Sigmoid colon (tissue), 7 donors: ENCODE measurements at places on chromosomes 12 and 14. TPM values are rescaled to one million over a fixed set of nuclear protein-coding genes. Genes with fewer than 3 reads are reported as not detected.

DNA sequence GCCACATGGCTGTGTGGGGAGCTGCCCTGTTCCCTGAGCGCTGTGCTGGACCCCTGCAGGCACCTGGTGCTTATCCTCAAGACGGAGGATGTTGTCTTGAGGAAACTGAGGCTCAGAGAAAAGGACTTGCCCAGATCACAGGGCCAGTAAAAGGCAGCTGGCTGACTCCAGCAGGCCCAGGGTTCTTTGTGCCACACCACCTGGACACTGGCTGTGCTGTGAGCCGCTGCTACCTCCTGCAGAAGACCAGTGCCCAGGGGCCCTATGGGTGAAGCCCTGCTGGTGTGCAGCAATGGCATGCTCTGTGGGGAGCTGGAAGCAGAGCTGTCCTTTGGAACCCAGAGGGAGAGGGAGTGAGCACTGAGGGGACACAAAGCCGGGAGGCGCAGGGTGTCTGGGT lies 75.9 kb downstream of the DDX51 start:
- H3K36me3 ChIP-seq: peaks cover 28% of the 10 kb centered on the region
- no peaks in the 10 kb centered on the region for H3K27me3 ChIP-seq
- DNase-seq: no peak
- no peak overlapping the region for H3K27ac ChIP-seq

BMAL2 gene
- polyA plus RNA-seq: 2.4 TPM

DNA sequence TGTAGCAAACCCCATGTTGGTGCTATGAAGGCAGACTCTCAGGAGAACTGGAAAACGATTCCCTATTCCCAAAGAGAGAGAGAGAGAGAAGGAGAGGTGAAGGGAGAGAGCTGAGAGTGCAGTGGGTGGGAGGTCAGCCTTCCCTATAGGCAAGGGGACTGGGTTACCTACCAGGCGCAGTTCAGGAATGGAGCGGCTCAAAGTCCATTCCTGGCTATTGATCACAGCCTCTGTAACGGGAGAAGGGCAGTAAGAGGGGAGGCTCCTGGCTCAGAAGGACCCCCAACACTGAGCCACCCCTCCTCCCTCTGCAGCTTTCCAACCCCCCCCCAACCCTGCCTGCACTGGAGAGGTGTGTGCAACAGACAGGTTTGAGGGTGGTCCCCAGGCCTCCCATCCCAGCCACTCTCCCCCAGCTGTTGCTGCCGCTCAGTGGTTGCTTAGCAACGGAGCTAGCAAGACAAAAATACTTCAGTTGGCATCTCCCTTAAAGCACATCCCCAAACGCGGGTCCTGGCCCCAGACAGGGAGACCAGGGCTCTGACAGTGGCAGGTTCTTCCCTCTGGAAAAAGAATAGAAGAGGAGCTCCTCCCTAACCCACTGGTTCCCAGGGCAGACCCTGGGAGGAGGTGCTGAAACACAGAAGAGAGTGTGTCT lies 3.2 kb downstream of the AGAP2 start:
- no peak for DNase-seq
- H3K4me1 ChIP-seq: peaks cover 39% of the 10 kb centered on the region
- H3K36me3 ChIP-seq: no peaks in the 10 kb centered on the region
- peaks cover 93% of the 10 kb centered on the region for H3K27me3 ChIP-seq
- no peak overlapping the region for H3K4me3 ChIP-seq

DNA sequence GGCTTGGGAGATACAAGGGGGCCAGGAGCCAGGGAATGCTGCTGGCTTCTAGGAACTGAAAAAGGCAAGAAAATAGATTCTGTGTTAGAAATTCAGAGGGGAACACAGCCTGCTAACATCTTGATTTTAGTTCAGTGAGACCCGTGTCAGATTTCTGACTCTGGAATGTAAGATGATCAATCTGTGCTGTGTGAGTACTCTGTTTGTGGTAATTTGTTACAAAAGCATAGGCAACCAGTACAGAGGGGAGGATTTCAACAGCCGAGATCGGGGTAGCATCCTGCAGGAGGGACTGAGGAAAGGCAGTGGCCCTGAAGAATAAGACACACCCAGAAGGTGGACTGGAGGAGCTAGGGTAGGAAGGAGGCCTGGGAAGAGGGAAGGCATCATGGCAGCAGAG lies 410.0 kb upstream of the CCDC196 start:
- DNase-seq: no peak
- no peaks in the 10 kb centered on the region for H3K36me3 ChIP-seq
- H3K27me3 ChIP-seq: no peaks in the 10 kb centered on the region
- no peak overlapping the region for H3K4me3 ChIP-seq

GRCh38 chr12:108816652-108817335 lies 40.6 kb downstream of the SSH1 start:
- DNase-seq: no peak
- H3K27ac ChIP-seq: no peak overlapping the region
- peaks cover 25% of the 10 kb centered on the region for H3K4me1 ChIP-seq
- H3K36me3 ChIP-seq: peaks cover 56% of the 10 kb centered on the region
- H3K27me3 ChIP-seq: no peaks in the 10 kb centered on the region

DNA sequence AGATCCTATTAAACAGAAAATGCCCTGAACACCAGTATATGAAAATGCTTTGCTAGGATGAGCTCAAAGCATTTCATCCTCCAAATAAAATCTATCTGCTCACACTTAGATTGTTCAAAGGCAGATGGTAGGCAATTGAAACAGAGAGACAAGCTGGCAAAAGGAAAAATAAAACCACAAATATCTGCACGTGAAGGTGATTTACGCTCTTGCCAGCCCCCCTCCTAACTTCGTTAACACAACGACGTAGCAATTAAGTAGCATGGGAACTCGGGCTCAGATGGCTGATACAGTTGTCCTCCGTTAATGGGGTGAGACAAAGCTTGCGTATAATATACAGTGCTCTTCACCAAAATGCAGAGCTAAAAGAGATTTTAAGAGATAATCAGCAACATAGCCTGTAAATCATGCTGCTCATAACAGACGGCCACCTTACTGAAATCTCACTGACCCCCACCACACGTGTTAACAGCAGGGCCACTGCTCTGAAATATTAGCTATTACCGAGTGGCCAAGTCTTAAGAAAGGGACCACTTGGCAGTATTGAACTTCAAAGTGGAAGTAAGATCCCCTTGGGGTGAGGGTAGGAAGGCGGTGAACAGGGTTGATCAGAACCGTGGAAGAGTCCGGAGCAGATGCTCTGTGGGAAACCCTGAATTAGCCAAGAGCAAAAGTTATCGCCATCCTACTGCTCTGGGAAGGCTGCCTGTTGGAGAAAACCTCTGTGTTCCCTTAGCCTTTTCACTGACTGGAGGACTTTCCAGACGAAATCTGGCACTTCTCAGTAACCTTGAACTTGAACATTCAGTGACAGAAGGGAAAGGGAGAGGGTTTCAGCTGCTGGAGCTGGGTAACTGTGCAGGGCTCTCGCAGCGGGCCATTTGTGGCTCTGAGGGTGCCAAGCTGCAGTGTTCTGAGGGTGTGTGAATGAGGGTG lies 23.1 kb downstream of the ETV6 start:
- no peaks in the 10 kb centered on the region for H3K27me3 ChIP-seq
- H3K27ac ChIP-seq: peak overlapping the region; percentile 46
- DNase-seq: no peak
- H3K4me1 ChIP-seq: peaks cover 82% of the 10 kb centered on the region
- no peak overlapping the region for H3K4me3 ChIP-seq

DNA sequence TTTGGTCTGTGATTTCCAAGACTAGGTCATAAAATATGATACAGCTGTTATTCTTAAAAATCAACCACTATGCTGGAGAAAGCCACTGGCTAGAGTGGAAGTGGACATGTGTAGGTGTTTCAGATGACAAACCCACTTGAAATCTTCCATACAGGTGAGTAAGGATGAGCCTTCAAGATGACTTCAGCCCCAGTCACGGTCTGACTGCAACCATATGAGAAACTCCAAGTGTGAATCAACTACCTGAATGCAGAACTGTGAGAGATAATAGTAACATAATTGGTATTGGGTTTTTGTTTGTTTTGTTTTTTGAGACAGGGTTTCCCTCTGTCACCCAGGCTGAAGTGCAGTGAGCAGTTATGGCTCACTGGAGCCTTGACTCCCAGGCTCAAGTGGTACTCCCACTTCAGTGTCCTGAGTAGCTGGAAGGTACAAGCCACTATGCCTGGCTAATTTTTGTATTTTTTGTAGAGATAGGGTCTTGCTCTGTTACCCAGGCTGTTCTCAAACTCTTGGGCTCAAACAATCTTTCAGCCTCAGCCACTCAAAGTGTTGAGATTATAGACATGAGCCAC lies 273.3 kb upstream of the LRIG3 start:
- DNase-seq: no peak
- no peaks in the 10 kb centered on the region for H3K27me3 ChIP-seq
- H3K27ac ChIP-seq: no peak overlapping the region
- no peaks in the 10 kb centered on the region for H3K36me3 ChIP-seq
- no peak overlapping the region for H3K4me3 ChIP-seq

DNA sequence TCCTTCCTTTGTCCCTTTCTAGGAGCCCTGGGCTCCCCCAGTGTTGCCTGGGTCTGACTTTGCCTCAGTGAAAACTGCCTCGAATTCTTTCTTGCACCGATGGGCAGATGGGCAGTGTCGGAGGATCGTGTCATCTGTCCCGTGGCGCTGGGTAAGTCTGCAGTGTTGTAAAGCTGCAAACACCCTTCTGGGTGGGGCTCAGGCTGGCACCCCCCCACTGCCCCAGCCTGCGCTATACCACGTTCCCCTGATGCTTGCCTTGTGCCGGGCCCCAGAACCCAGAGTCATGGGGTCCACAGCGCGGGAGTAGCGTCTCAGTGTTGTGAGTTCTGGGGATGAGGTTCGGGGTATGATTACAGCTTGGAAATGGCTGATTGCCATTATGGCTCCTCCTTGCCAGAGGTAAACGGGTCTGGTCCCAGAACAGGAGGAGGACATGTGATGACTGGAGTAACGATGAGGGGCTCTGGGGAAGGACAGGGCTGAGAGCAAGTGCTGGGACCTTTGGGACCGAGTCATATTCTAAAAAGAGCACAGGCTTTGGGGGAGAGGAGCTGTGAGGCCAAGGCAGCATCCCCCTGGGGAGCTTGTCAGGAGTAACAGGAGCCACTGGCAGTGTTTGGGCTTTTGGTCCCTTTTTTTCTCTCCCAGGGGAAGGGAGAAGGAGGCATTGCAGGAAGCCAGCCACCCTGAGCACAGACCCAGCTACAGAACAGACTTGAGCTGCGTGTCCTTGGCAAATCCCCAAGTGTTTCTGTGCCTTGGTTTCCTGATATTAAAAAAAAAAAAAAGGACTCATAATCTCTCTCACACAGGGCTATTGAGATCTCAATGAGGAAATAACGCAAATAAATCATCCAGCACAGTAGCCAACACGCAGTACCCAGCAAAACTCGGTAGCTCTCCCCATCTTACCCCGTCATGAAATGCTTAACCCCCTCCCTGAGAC lies 4.3 kb downstream of the RTL1 start:
- DNase-seq: peak; percentile 64
- H3K27me3 ChIP-seq: peaks cover 68% of the 10 kb centered on the region
- H3K36me3 ChIP-seq: no peaks in the 10 kb centered on the region
- peaks cover 15% of the 10 kb centered on the region for H3K4me1 ChIP-seq

DNA sequence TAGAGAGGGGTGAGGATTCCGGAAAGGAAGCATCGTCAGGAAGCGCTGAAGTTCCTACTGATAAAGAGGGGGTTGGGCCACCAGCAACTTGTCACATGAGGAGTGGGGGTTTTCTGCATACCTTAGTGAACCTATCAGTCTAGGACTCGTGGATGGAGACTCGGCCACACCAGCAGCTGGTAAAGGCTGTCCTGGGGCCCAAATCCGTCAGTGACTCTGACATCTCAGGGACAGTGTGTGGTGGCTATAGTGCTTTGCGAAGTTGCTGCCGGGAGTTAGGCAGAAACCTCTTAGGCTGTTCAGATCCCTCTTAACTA lies 16.4 kb downstream of the RNASE2 start:
- H3K27me3 ChIP-seq: no peaks in the 10 kb centered on the region
- DNase-seq: no peak
- H3K27ac ChIP-seq: peak overlapping the region; percentile 79
- no peaks in the 10 kb centered on the region for H3K36me3 ChIP-seq
- H3K4me3 ChIP-seq: peak overlapping the region; percentile 62
- peaks cover 11% of the 10 kb centered on the region for H3K4me1 ChIP-seq

DNA sequence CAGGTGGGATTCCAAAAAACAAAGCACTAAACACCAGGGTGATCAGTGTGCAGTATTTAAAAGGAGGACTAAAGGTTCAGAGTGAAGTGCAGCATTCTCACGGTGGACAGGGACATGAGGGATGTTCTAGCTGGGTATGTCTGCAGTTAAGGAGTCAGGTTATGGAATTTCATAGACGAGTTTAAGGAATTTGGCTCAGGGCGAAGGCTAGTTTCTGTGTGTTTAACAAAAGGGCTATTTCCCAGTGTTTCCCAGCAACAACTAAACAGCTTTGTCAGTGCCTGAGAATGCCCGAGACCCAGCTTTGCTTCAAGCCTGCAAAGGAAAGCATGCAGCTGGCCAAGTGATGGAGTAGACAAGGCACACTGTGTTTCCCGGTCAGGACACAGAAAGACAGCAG lies 7.0 kb downstream of the KRT1 start:
- no peak overlapping the region for H3K27ac ChIP-seq
- no peaks in the 10 kb centered on the region for H3K4me1 ChIP-seq
- no peaks in the 10 kb centered on the region for H3K27me3 ChIP-seq
- H3K36me3 ChIP-seq: no peaks in the 10 kb centered on the region
- no peak for DNase-seq

- peaks cover 15% of the 10 kb centered on the region for H3K4me1 ChIP-seq
- no peaks in the 10 kb centered on the region for H3K27me3 ChIP-seq
- H3K4me3 ChIP-seq: no peak overlapping the region
- no peak overlapping the region for H3K27ac ChIP-seq
- no peaks in the 10 kb centered on the region for H3K36me3 ChIP-seq
Observed at GRCh38 chr14:36998686-36999085, 173.7 kb downstream of the SLC25A21 start.

BTBD7 gene
- polyA plus RNA-seq: 7.8 TPM

DNA sequence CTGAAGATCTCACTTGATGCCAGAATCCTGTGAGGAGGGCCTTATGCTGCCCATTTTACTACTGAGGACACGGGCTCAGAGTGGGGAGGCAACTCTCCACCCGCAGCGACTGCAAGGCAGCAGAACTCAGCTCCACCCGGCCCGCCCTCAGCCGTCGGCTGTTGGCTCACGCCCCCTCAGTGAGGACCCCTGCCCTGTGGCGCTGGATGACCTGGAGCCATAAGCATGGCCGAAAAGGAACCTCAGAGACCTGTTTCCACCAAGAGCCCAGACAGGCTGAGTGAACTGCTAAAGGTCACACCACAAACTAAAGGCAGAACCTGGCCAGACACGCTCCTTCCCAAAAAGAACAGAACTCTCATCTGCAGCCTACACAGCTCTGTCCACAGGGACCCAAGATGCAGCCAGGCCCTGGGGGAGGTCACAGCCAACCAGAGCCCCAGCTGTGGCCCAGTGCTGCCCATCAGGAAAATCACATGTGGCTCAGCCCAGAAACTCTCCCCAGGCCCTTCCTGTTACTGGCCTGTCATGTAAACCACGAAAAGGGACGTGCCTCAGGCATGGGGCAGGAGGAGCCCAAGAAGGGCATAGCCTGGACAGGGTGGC lies 32.8 kb downstream of the CCNK start:
- DNase-seq: no peak
- H3K4me3 ChIP-seq: no peak overlapping the region
- H3K27ac ChIP-seq: peak overlapping the region; percentile 84
- no peaks in the 10 kb centered on the region for H3K27me3 ChIP-seq
- H3K4me1 ChIP-seq: no peaks in the 10 kb centered on the region
